ENCODE measurements at places on chromosomes 2 and 18.
A peak's percentile ranks its signal among the peaks of the same experiment; 100 is the strongest.

GRCh38 chr2:49241991-49242390 is 87.7 kb upstream of the FSHR start:
- no peak overlapping the region for H3K4me3 ChIP-seq
- no peaks in the 10 kb centered on the region for H3K27me3 ChIP-seq
- DNase-seq = peak; percentile 29

DNA sequence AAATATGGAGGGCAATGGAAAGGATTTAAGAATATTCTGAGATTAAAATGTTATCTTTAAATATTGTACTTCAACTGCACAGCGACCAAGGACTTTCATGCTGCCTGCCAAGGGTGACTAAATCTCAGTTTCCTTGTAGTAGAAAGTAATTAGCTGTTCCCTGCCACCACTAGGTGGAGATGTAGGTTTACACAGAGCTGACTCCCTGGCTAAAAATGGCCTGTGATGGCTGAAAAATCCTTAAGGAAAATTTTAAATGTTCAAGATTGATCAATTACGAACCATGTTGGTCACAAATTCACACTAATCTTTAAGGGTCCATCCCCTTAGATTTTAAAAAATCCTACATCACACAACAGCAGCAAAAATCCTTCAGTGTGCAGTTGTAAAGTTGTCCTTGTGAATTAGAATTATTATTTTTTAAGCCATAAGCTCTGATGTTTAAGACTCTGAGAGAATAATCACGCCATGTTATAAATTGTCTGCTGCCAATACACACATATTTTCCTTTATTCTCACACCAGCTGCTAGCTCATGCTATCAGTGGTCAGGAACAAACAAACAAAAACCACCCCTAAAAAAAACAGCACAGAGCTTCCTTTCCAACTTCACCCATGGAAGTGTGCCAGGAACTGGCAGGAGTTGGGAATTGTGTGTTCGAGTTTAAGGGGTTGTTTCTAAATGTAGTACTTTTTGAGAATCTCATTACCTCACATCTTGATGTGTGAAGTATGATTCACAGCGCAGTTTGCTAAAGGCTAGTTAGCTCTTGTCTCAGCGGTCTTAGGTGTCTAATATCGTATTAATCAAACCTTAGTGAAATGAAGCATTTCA is 399.8 kb downstream of the TMEM182 start:
- H3K4me1 ChIP-seq = no peaks in the 10 kb centered on the region
- peak; percentile 85 for DNase-seq
- H3K4me3 ChIP-seq = no peak overlapping the region

DNA sequence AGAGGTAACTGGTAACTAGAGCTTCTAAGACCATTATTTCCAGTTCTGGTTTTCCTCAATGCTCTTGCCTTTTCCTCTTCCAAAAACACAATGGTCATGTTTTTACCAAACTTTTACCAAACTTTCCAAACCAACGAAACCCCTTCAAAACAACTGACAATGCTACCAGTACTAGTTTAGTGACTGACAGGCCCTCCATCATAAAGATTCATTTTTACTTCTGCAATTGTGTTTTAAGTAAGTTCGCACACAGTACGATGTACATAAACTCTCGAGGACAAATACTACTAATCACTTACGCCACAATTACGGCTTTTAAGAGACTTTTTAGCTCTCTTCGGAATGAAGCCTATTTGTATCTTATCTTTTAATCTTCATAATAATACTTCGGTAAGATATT is 900 bp downstream of the C18orf32 start:
- H3K4me3 ChIP-seq = peak overlapping the region; percentile 87
- H3K36me3 ChIP-seq = peaks cover 58% of the 10 kb centered on the region
- DNase-seq = no peak
- H3K4me1 ChIP-seq = peaks cover 36% of the 10 kb centered on the region

GRCh38 chr2:188450732-188451483 is 159.2 kb downstream of the GULP1 start:
- DNase-seq = no peak
- H3K4me1 ChIP-seq = no peaks in the 10 kb centered on the region
- H3K36me3 ChIP-seq = no peaks in the 10 kb centered on the region
- H3K27me3 ChIP-seq = no peaks in the 10 kb centered on the region
- H3K27ac ChIP-seq = no peak overlapping the region

DNA sequence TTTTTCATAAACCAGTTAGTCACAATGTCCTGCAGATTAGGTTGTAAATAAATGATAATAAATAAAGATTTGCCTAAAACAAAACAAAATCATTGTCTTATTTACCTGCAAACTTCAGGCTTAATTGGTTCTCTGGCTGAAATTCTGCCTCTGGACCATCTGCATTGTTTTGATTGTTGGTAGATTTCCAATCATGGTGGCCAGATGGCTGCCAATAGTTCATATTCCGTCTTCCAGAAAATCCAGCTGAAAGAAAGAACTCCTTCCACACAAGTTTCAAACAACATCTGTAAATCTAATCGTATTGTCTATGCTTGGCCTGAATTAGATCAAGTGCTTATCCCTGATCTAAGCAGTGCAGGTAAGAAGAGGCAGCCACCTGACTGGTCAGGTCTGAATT is 771.1 kb upstream of the ZEB2 start:
- peaks cover 7% of the 10 kb centered on the region for H3K4me1 ChIP-seq
- H3K27me3 ChIP-seq = no peaks in the 10 kb centered on the region

DNA sequence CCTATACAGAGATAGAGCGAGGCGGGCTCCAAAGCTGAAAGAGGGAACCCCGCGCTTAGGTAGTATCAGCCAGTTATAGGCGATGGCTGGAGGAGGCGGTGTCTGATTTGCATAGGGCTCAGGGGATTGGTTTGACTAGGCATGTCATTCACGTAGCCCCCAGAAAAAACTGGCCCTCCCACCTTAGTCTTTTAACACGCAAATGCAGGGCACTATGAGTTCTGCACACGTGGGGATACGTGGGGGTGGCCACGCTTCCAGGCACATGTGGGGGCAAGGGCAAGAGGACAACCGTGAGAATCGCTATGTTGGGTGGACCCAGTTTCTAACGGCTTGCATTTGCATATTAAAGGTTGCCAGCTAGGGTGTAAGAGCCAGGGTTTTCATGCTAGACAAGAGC is 56.7 kb upstream of the MSTN start:
- DNase-seq = peak; percentile 45
- no peaks in the 10 kb centered on the region for H3K27me3 ChIP-seq
- peak overlapping the region; percentile 23 for H3K4me3 ChIP-seq
- no peaks in the 10 kb centered on the region for H3K36me3 ChIP-seq
